ENCODE measurements at places on chromosomes 4 and X.

- DNase-seq, result no peak
Measured at GRCh38 chrX:119669424-119670037, 23.4 kb downstream of the SEPTIN6 start.

- DNase-seq, result no peak
Measured at GRCh38 chr4:158610790-158611189, 60.9 kb downstream of the C4orf46 start.

DNA sequence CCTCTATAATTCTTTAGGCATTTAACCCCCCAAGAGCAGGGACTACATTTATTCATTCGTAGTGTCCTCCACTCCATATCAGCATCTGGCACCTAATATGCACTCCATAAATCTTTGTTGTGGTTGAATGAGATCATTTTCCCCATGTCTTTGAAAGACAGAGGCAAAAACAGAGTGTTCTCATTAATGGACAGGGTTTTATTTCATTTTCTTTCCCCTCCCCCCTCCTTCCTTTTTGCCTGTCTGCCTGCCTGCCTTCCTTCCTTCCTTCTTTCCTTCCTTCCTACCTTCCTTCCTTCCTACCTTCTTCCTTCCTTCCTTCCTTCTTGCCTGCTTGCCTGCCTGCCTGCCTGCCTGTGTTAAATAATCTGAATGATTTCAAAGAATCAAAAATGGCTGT is 83.2 kb downstream of the SHROOM3 start:
- no peak for DNase-seq

GRCh38 chrX:114268643-114269042 is 315.2 kb upstream of the HTR2C start:
- no peak for DNase-seq

DNA sequence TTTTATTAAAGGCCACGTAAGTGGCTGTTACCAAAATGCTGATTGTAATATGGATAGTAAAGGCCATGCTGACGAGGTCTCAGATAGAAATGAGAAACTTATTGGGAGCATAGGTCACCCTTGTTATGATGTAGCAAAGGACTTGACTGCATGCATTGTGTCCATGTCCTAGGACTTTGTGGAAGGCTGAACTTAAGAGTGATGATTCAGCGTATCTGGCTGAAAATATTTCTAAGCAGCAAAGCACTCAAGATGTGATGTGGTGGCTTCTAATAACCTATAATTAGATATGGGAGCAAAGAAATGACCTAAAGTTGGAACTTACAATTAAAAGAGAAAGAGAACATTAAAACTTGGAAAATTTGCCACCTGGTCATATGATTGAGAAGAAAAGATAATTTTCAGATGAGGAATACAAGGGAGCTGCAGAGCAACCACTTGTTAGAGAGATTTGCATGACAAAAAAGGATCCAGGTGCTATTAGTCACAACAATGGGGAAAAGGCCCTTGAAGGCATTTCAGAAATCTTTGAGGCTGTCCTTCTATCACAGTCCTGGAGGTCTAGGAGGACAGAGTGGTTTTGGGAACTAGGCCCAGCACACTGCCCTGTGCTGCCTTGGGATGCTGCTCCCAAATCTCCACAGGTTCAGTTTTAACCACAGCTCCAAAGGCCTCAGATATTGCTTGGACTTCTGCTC is 793.7 kb upstream of the LCORL start:
- DNase-seq, result no peak

DNA sequence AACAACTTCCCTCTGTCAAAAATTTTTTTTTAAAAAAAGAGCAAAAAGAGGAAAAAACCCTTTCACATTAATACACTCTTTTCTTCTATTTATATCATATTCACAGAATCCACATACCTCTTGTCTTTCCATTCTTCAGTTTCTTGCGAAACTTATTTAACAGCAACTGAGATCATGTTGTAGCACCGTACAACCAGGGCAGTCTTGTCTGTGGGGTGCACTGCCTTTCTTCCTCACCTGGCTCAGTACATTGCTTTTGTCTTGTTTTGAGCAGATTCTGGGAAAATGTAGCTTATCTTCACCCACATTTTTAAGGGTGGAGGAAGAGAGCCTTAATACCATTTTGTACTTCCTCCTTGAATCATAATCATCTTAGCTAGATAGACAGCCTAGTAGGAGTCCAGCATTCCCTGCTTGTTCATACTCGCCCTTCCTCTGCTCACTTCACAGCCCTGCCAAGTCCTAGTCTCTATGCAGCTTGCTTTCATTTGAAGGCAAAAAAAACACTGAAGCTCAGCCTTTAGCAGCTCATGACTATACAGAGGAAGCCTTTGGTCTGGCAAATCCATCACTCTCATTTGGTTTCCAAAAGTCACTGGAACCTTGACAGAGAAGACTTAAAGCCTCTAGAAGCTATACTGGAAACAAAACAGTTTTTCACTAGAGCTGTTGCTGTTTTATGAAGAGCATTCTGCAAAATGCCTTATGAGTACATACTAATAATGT is 140.6 kb upstream of the BANK1 start:
- DNase-seq, result no peak

DNA sequence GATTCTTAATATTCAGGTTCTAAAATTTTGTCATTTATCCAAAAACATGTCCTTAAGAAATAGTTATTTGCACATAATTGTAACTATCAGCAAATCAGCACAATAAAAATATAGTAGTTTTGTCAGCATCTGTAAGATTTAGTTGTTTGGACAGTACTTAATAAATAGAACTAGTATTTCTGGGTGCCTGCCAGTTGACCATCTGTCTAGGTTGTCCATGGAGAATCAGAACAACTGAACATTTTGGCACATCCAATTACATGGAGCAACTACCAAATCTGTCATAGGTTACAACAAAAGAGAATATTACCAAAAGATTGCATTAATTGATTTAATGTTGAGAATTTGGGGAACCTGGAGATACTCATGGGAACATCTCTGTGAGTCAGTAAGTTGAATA is 305.5 kb upstream of the TACR3 start:
- DNase-seq, result no peak

GRCh38 chr4:2083116-2083825 is 24.1 kb downstream of the NAT8L start:
- DNase-seq, result no peak
